Type B pancreatic cell (in vitro differentiated cells): ENCODE measurements at places on chromosomes 7 and 10.

- peak; percentile 67 for DNase-seq
Measured at GRCh38 chr10:46548498-46549090, 7.9 kb downstream of the GPRIN2 start.

GRCh38 chr7:95669513-95669912, 73.2 kb upstream of the PDK4 start:
- no peak for DNase-seq

GRCh38 chr7:113128031-113128430, 9.7 kb upstream of the SMIM30 start:
- DNase-seq = no peak

- no peak for DNase-seq
Measured at GRCh38 chr7:11625669-11626068, 206.3 kb downstream of the THSD7A start.

GRCh38 chr7:17713584-17713983, 226.7 kb downstream of the SNX13 start:
- no peak for DNase-seq

DNA sequence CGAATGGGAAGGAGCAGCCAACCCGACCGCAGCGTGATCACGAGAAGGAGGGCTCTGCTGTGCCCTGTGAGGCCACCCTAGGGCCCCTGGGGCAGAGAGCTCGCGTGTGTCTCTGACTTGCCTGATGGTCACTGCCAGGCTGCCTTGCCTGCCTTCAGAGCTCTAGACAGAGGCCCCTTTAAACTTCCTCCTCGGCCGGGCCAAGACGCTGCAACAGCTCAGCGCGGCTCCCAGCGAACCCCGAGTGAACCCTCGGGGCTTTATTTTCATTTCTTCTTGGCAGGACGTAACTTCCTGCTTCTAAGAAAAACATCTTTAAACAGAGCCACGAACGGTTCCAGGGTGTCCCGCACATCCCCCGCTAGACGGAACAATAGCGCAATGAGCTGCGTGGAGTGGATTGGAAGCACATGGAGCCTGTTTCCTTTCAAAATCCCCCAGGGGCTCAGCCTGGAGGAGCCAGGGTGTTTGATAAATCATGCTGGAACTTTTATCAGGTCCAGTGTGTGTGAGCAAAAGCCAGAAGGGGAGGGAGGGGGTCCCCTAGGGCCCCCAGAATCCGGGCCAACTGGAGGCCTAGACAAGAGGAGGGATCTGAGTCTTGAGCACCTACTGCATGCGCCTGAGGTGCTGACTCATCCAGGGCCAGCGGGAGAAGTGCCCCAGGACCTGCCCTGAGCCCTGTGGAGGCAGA, 134.1 kb upstream of the GDF10 start:
- DNase-seq = peak; percentile 70

- DNase-seq = no peak
Measured at GRCh38 chr10:70996549-70996948, 108.2 kb upstream of the PCBD1 start.

- DNase-seq = no peak
Measured at GRCh38 chr7:155893176-155893575, 80.9 kb upstream of the SHH start.

DNA sequence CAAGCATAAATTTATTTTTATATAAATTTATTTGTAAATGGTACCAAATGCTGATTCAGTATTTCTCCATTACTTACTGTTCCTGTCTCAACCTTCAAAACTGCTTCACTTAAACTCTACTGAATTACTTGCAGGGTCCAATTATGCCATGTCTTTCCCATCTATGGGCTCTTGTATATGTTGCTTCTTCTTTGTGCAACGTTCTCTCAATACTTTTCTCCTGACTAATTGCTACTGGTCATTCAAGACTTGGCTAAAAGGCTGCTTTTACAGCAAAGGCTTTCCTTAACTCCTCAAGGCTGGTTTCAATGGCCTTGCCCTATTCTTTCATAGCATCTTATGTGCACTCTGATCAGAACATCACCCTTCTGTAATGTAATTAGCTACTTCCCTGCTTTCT, 67.9 kb downstream of the RNLS start:
- DNase-seq = no peak

GRCh38 chr7:143493751-143494150, 16.1 kb downstream of the TAS2R41 start:
- DNase-seq = no peak

GRCh38 chr7:17185690-17186070, 112.8 kb upstream of the AHR start:
- no peak for DNase-seq

DNA sequence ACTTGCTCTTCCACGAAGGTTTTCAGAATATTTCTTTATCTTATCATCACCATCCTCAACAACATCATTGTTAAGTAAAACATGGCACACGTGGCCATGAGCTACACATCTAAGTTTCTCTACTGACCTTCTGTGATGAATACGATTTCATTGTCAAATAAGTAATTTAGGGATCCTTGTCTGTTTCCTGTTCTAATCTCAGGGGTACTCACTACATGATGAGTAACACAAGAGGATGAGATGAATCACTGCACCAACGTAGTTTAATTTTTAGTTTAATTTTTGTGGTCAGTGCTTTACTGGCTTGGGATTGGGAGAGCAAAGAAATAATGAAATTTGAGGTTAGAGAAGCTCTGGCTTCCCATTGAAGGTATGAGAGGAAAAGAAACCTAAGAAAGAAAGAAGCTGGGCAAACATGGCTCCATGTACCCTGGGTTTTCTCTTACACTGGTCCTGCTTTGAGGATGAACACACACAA, 461.9 kb upstream of the KLF6 start:
- no peak for DNase-seq

DNA sequence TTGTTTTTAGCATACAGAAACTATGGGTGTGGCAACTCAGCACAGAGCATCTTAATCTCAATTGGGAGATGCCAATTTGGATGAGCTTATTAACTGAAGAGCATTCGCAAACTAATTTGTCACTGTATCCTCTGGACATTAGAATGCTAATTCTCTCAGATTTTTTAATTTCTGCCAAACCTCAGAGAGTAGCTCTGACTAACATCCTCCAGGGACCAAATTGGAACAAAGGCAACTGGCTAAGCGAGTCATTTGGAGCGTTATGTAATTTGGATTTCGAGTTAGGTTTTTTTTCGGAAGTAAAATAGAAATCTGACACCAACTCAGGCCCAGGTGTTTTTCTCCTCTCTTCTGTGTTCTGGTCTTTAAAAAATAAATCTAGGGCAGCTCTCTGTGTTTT, 201.9 kb downstream of the BMPER start:
- DNase-seq = no peak

DNA sequence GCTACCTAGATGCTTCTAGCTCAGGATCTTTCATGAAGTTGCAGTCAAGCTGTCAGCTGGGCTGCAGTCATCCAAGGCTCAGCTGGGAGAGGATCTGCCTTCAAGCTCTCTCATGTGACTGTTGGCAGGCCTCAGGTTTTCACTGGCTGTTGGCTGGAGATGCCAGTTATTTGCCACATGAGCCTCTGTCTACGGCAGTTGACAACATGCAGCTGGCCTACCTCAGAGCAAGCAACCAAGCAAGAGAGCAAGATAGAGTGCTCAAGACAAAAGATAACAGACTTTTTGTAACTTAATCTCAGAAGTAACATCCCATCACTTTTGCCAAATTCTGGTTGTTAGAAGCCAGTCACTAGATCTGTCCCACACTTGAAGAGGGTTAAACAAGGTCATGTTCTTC, 125.8 kb downstream of the TPST1 start:
- DNase-seq = no peak

DNA sequence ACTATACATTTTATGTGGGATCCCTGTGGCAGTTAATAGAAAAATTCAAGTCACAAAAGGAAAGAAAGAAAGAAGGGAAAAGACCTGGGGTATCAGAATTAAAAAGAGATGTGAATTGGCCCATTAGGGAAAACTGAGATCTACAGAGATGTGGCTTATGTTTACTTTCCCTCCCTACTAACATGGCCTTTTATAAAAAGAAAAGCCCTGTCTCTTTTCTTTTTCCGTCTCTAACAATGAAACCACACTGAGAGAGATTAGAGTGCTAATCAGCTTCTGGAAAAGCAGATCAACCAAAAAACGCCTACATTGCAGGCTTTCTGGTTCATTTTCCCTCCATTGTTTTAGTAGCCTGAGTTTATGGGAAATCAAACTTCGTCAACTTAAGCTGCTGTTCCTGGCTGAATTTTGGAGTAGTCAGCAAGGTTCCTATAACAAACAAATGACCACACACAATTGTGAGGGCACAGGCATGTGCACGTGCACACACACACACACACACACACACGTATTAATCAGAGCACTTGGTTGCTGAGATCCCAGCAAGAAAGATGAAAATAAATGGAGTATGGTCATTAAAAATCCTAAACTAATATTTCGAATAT, 235.1 kb downstream of the SORCS1 start:
- no peak for DNase-seq

DNA sequence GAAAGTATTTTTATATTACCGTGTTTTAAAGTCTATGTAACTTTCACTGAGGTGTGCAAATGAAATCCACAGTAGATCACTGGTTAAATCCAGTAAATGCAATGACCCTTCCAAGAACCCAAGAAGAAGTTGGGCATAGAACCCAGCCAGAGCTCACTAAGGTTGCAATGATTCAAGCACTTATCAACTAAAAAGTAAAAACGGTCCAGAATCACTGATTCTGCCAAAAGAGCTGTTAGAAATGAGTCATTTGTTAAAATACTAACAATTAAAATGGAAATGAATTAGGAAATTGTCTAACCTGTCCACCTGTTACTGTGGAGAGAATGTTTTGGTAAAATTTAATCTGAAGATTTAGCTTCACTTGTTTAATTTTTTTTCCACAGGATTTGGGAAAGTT, 74.4 kb downstream of the ANK3 start:
- no peak for DNase-seq

GRCh38 chr7:139825666-139826290, 3.3 kb upstream of the TBXAS1 start:
- DNase-seq = no peak

- no peak for DNase-seq
Measured at GRCh38 chr10:105981679-105982078, 1182.8 kb downstream of the SORCS1 start.

GRCh38 chr10:89503151-89503550, 32.2 kb downstream of the SLC16A12 start:
- no peak for DNase-seq

DNA sequence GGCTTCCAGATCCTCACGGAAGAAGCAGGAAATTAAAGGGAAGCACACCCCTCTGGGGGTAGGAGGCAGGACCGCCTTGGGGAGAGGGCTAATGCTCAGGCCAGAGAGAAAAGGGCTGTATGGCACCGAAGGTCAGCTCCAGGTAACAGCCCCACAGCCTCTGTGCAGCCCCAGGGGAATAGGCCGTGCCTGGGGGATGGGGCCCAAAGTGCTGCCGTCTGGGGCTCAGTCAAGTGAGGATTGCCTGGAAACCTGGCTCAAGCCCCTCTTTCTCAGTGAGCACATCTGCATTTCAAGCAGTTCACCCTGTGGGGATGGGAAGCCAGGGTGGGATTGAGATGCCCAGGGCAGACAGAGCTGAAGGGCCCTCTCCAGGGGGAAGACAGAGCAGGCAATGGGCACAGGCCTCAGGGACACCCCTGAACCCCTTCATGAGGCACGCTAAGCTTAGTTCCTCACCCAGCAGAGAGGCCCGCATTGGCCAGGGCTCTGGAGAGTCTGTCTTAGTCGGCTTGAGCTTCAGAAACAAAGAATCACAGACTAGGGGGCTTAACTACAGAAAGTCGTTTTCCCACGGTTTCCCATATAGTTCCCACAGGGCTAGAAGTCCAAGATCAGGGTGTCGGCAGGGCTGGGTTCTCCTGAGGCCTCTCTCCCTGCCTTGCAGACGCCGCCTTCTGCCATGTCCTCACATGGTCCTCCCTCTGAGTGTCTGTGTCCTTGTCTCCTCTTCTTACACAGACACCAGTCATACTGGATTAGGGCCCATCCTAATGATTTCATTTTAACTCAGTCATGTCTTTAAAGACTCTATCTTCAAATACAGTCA, 118.2 kb downstream of the PTPN20 start:
- DNase-seq = peak; percentile 56

- DNase-seq = peak; percentile 60
Measured at GRCh38 chr10:43857206-43857930, 208.7 kb upstream of the ZNF32 start.

- DNase-seq = no peak
Measured at GRCh38 chr7:132029369-132030085, 473.1 kb upstream of the PODXL start.

GRCh38 chr10:66852811-66853210, 73.0 kb upstream of the LRRTM3 start:
- no peak for DNase-seq

GRCh38 chr7:142796001-142796500, 25.3 kb downstream of the PRSS2 start:
- DNase-seq = no peak

- no peak for DNase-seq
Measured at GRCh38 chr7:102193806-102194205, 92.9 kb upstream of the SH2B2 start.

GRCh38 chr10:97174941-97175340, 10.8 kb downstream of the SLIT1 start:
- DNase-seq = no peak

- DNase-seq = no peak
Measured at GRCh38 chr7:2894118-2894940, 50.2 kb upstream of the GNA12 start.

GRCh38 chr7:86932038-86932512, 127.4 kb downstream of the ELAPOR2 start:
- DNase-seq = no peak

- no peak for DNase-seq
Measured at GRCh38 chr10:16952610-16953009, 135.4 kb upstream of the RSU1 start.

DNA sequence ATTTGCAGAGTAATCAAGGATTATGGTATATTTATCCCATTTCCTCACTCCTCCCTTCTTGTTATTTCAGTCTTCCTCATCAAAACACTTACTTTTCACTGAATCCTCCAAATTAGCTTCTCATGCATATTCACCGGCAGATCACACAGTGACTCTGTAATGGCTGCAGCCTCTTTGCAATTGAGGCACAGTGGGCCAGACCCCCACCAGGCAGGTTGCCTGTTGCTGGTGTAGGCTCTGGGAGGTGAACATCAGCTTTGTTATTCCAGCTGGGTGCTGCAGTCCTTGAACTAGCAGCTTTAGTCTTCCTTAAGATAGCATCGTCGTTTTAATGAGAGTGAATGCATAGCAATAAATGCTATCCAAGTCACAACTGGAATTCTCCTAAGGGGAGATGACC, 449.3 kb downstream of the CNTNAP2 start:
- no peak for DNase-seq

GRCh38 chr7:22187691-22188348, 169.1 kb downstream of the RAPGEF5 start:
- DNase-seq = no peak

- DNase-seq = no peak
Measured at GRCh38 chr10:57300718-57301117, 939.7 kb upstream of the ZWINT start.

GRCh38 chr10:5744849-5745248, 60.2 kb downstream of the TASOR2 start:
- DNase-seq = no peak

- no peak for DNase-seq
Measured at GRCh38 chr10:61286686-61287085, 166.5 kb downstream of the TMEM26 start.
